ENCODE measurements at places on chromosomes 16 and 17.
A peak's percentile ranks its signal among the peaks of the same experiment; 100 is the strongest.

GRCh38 chr16:58235663-58236062, 37.8 kb upstream of the CSNK2A2 start:
- DNase-seq: no peak

DNA sequence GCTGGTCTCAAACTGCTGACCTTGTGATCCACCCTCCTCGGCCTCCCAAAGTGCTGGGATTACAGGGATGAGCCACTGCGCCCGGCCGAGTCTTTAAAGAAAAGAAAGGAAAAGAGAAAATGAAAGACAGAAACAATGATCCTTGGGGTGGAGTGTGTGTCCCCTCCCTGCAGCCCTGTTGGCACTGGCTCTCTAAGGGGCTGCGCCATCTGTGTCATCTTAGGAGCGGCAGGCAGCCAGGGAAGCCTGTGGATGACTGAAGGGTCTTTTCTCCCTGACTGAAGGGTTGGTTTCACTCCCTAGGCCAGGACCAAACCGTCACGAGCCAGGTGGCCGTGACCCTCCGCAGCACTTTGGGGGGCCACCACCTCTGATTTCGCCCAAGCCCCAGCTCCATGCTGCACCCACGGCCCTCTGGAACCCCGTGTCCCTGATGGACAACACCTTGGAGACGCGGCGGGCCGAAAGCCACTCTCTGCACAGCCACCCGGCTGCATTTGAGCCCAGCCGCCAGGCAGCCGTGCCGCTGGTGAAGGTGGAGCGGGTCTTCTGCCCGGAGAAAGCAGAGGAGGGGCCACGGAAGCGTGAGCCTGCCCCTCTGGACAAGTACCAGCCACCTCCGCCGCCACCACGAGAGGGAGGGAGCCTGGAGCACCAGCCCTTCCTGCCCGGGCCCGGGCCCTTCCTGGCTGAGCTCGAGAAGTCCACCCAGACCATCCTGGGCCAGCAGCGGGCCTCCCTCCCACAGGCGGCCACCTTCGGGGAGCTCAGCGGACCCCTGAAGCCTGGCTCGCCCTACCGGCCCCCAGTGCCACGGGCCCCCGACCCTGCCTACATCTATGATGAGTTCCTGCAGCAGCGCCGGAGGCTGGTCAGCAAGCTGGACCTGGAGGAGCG, 27.7 kb downstream of the GINS2 start:
- no peak for DNase-seq

DNA sequence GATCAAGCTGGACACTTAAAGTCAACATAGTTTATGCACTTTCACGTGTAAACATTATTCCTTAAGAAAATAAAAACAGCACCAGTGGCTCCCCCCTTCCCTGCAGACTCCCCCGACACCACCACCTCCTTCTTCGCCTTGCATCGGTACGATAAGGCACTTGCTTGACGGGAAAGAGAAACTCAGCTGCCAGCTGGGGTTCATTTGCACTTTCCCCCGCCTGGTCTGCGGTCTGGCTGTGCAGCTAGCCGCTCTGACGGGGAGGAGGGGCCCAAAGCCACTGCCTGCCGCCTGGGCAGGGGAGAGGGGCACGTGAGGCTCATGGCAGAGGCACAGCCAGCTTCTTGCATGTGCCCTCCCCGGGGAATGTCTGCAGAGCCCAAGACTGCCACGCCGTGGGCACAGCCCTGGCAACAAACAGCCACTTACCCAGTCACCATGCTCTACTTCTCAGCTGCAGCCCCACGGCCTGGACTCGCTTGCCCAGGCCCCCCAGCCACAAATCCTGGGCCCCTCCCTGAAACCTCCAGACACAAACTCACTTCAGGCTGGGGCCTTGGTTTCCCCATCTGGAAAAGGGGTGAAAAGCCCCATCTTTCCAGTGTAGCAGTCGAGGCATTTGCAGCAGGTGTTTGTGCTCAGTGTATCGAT, 16.5 kb upstream of the PRM1 start:
- peak; percentile 40 for DNase-seq

DNA sequence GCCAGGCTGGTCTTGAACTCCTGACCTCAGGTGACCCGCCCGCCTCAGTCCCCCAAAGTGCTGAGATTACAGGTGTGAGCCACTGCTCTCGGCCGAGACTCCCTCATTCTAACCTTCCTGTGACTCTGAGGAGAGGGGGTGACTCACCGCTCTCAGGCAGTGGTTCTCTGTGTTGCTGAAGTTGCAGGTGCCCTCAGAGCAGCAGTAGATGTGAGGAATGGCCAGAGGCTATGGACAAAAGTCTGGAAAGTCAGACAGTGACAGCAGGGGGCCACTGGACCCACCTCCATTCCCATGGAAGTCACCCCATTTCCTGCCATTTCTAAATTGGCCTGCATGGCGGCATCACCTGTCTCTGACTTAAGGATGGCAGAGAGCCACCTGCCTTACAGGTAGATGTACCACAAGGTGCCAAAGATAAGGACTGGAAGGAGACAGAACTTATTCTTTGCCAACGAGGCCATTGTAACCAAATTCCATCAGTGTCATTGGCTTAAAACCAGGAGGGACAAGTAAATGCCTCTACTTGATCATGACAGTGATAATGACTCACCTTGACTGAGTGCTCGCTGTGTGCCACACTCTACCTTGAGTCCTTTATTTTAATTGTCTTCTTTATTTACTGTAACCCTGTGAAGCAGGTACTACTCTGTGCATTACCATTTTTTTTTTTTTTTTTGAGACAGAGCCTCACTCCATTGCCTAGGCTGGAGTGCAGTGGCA, 15.3 kb upstream of the CNOT1 start:
- DNase-seq: no peak

DNA sequence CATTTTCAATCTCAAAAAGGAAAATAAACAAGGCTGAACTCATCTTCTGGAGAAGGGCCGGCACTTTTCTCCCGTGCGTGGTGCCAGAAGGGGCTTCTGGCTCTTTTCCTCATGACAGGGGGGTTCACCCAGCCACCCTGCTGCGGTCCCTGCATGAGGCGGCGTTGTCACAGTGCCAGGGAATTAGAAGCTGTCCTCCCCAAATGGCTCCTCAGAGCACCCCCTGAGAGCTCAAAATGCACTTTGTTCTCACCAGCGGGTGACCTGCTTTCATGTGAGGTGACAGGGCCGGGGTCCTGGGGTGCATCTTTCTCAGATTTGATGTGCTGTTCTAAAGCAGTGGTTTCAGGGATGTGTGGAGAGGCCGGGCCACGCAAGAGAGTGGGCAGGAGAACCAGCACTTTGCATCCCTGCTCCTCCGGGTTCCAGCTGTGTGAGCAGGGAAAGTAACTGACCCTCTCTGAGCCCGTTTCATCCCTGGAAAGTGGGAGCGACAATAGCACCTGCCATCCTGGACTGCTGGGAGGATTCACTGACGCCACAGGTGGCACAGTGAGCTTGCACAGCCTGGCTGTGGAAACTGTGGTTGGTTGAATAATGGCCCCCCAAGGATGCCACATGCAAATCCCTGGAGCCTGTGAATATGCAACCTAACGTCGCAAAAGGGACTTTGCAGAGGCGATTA, 94.0 kb downstream of the FOXL1 start:
- DNase-seq: no peak

GRCh38 chr16:24975428-24975889, 39.7 kb downstream of the ARHGAP17 start:
- DNase-seq: no peak

DNA sequence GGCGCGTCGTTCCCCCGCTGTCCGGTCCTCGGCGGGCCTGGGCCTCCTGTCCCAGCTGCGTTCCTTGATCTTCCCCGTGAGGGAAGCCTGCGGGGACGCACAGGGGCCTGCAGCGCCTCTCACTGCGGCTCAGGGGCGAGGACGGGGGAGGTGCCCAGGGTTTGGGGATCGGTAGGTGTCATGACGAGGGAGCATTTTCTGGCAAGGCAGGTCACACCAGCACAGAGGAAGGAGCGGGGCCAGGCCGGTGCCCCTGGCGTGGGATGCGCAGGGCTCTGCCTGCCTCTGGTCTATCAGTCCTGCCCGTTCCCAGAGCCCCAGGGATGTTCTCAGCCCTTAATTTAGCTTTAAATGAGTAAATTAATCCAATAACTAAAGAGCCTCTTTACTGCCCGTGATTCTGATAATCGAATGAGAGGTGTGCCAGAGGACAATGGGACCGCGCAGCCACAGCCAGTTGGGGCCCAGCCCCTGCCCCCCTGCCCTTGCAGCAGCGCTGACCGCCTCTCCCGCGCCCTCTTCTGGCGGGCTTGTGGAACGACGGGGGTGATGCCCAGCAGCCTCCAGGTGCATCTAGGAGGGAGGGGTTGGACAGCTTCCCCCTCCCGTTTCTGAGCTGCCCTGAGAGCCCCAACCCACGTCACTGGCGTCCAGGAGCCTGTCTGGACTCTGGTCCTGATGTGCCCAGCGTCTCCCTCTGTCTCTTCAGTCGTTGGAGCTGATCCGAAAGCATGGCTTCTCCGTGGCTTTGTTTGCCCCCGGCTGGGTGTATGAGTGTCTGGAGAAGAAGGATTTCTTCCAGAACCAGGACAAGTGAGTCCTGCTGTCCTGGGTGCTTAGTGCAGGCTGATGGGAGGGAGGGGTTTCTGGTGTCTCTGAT, 7.9 kb downstream of the ENGASE start:
- DNase-seq: peak; percentile 36

DNA sequence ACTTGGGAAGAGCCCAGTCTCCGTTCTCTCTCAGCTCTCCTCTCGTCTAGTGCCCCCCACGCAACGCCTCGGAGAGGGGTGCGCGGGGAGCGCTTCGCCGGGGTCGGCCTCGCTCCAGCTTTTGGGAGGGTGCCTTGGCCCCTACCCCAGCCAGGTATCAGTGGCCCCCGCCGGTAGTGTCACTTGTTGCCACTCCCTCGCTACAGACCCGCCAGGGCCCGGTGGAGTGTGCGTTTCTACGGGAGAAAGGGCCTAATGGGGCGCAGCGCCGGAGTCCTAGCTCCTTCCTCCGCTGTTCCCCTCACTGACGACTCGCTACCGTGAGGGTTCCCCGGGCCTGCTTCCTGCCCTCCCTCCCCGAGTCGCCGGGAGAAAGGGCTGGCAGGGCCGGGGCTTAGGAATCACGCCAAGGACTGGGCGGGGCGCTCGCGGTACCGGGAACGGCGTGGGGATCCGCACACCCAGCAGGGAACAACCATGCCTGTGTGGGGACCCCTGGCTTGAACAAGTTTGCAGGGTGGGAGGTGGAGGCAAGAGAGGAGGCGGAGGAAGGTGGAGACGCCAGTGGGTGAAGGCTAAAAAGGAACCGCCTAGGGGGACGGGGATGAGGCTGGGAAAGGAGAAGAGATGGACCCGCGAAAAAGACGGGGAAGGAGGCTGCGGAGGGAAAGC, 997 bp upstream of the CDH11 start:
- no peak for DNase-seq

DNA sequence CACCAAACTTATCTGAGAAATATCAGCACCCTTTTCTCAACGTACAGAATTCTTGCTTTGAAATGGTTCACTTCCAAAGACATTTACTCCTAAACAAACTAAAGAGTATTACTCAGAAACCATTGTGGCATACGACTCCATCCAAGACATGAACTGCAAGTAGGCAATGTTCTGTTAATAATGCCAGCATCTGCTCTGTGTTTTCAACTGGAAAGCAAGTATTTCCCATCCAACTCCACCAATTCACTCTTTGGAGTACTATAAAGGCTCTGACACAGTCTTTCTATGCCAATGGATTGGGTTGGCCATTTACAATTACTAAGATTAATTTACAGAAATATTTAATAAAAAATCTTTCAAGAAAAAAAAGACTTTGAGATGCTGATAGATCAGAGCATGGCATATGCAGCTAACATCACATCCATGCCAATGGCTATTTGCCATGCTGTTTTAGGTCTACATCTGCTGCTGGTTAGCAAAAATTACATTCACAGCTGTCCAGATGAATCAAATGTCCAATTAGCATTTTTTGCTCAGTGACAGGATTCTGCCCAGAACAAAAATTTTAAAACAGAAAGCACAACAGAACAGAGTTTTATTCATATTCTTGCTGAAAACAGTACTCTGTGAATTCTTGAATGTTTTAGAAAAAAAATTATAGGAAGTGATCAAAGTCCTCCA, 65.9 kb upstream of the HLF start:
- no peak for DNase-seq

DNA sequence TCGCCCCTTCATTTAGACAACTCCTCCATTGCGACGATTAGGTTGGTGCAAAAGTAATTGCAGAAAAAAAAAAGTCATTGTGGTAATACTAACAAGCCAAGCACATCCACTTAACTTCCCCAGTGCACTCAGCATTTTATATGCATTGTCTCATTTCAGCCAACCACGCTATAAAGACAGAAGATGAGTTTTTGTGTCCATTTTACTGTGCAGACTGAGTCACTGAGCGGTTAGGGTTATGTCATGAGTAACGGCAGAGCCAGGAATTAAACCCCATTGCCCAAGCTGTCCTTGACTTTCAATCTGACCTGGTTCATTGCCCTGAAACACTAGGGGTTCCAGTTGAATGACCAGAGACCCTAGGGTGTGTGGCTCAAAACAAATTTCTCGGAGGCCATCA, 218.7 kb downstream of the XYLT1 start:
- DNase-seq: no peak

DNA sequence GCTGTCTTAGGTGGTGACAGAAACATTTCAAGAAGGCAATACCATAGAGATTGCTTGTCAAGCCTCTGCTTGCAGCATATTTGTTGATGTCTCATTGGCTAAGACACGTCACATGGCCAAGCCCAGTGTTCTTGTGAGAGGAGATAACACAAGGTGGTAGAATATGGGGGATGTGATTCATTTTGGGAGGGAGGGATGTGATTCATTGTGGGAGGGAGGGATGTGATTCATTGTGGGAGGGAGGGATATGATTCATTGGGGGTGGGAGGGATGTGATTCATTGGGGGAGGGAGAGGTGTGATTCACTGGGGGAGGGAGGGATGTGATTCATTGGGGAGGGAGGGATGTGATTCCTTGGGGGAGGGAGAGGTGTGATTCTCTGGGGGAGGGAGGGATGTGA, 470.5 kb upstream of the SALL1 start:
- DNase-seq: no peak

Measured in activated T-cell treated with anti-CD3 and anti-CD28 coated beads for 4 hours (primary cell).